Urothelium cell line (cell line): ENCODE measurements at places on chromosomes 2 and 18.

DNA sequence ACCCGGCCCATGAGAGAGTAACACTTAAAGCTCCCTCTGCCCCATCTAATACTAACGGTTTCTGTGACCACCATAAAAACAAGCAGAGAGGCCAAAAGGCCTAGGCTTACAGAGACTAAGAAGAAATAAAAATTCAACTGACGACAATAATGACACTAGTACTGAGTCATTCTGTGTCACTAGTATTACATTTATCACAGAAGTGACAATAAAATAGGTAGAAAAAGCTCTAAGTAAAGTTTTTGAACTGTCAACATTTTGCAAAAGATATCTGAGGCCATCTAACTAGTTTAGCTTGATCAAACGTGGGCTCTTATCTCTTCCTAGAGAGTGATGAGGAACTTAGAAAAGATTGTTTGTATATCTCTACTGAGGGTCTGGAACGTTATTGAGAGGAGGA lies 35.6 kb downstream of the AP1S3 start:
- no peak for DNase-seq

DNA sequence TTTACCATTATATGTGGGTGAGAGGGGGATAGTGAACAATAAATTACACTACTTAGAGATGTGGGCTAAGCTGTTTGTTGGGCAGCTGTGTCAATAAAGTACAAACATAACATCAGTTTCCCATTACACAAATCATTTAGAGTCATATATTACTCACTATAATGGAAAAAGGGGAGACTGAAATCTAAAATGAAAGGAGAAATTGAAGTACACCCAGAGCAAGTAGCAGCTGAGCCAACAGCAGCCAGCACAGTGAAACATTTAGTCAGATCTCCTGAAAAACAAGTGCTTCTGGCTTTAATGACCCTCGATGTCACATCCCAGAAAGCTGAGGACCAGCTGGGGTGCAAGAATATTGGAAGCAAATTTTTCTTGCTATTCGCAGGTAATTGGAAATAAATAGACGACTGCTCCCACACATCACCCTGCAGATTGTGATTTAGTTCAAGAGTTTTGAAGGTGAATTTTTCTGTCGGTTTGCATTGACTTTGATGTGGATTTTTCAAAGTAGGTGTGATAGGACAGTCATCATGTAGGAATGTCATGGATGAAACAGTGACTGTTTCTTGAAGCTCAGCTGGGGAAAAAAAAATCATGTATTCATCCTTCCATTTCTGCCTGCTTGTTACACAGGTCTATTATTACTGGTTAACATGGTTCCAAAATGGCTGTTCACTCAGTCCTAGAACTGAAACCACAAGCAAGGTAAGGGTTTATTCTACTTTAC lies 1607.3 kb upstream of the CELF4 start:
- DNase-seq = peak; percentile 28

DNA sequence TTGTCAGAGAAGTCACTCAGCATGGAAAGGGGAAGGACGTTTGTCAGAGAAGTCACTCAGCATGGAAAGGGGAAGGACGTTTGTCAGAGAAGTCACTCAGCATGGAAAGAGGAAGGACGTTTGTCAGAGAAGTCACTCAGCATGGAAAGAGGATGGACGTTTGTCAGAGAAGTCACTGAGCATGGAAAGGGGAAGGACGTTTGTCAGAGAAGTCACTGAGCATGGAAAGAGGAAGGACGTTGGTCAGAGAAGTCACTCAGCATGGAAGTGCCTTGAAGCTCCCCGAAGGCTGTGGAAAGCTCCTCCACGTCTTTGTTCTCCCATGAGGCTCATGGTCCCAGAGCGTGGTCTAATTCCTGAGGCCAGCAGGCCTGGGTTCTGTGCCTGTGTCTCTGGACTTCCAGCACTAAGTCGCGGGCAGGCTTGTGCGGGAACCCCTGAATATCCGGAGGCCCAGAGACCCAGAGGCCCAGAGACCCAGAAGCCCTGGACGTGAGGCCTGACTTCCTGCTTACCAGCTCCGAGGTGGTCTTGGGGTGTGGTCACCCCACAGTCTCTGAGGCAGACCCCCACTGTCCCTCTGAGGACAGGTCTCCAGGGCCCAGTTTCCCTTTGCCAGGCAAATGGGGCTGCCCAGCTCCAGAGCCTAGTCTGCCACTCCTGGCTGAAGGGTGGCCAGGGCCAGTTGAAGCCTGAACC lies 70.4 kb upstream of the TWIST2 start:
- DNase-seq = no peak

DNA sequence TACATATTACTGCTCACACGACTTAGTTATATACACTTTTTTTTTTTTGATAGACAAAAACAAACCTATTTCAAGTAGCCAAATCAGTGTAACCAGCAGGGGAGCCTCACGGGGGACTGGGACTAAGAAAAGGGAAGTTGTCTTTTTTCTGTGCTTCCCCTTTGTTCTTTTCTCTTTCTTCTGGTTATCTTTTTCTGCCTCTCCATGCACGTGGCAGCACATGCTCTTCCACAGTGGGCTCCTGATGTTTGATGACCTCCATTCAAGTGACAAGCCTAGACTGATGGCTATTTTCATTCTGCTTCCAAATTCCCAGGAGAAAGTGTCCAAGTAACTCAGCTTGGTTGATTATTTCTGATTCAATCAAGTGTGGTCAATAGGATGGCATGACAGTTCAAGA lies 98.2 kb upstream of the STK39 start:
- DNase-seq = no peak

DNA sequence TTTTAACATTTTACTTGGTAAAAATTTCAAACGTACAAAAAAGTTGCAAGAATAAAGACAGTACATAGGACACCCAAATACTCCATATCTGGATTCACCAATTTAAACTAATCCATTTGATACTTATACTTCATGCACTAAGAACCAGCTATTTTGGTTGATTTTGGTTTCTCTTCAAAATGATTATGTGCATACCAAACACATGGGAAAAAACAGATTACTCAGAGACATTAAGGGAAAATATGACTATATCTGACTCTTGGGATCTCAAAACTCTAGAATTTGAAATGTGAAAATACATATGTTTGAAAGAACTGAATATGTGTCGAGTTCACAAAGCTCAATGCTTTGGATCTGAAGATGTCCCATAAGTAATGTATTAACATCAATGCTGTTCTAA lies 15.5 kb upstream of the MALL start:
- DNase-seq = no peak

DNA sequence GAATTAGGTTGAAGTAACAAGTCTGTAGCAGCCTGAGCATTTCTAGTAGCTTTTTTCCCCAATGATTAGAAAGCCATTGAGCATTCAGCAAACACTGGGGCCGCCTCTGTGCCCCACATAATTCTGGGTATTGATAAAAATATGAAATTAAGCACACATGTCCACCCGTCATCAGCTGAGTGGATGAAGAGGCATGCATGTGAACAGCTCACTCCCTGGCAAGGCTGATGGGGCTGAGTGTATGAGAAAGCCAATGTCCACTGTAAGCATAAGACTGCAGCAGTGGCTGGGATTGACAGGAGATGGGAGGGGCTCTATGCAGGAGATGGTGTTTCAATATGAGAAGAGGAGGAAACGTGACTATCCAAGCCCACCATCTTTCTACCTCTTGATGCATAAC lies 124.4 kb upstream of the KLHL29 start:
- DNase-seq = no peak

DNA sequence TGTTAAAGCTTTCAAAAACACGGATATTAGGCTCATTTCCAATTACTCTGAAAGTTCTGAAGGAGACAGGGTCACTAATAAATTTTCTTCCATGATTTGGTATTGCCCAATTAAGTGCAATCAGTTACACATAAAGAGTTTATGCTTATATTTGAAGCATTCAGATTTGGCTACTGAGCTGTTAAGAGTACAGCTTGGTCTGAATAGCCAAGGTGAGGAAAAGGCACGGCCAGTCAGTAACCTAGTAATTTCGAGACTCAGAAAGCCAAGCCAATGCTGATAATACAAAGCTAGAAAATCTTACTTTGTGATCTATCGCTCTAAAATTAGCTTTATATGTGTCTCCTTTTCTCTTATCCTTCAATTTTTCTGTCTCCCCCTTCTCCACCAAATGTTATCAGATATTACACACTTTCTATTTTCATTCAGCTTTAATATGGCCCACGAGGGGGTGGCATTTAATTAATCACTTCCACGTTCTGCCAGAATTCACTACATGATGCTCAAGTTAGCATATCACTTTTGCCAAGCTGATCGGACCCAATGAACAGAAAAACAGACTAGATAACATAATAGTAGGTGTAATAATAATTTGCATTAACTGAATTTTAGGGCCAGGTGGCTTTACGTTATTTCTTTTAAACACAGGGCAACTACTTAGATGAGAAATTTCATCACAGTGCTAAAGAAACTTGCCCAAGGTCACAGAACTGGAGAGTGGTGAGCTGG lies 138.4 kb downstream of the TCF4 start:
- DNase-seq = no peak

DNA sequence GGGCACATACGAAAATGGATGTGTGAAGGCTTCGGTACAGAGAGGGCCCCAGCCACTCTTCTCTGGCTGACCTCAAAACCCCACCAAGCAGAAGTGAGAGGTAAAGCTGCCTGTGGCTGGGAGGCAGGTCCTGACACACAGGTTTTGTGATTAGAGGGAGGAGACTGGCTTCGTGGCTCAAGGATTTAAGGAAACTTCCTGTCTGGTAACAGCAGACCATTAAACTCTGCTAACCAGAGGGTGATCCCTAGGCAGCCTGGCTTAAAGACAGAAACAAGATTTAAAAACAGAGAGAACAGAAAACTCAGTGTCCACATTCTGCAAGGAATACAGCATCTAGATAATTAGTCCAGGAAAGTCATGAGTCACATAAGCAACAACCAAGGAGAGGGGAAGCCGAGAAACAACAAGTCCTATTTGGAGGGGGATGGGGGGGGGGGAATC lies 101.9 kb downstream of the NFATC1 start:
- no peak for DNase-seq

GRCh38 chr2:235820571-235820970 lies 326.7 kb downstream of the AGAP1 start:
- no peak for DNase-seq

GRCh38 chr2:8488001-8488738 lies 193.7 kb upstream of the ID2 start:
- no peak for DNase-seq

GRCh38 chr18:77140439-77141109 lies 8.0 kb upstream of the MBP start:
- no peak for DNase-seq

GRCh38 chr2:52264488-52264887 lies 1232.6 kb upstream of the NRXN1 start:
- DNase-seq = no peak

DNA sequence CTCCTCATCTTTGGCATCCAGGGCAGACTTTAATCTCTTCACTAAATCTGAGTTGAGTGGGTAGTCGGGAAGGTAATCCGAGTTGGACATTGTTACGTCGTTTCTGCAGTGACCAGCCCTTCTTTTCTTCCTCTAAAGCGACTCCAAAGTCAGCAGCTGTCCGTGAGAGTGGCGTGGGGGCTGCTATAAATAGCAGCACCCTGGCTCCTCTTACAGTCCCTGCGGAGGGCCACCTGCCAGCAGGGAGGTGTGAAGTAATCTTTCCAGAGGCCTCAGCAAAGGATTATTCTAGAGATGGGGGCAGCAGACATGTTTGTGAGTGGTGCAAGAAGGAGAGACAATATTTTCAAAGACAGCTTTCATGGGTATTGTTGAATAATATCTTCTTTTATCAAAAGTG lies at the start of gene ASB18:
Gene ASB18 (minus strand): TSS at position 151 of the 400 bp plus-strand sequence. CDS start 61 bp downstream, at position 90.
- DNase-seq = no peak

DNA sequence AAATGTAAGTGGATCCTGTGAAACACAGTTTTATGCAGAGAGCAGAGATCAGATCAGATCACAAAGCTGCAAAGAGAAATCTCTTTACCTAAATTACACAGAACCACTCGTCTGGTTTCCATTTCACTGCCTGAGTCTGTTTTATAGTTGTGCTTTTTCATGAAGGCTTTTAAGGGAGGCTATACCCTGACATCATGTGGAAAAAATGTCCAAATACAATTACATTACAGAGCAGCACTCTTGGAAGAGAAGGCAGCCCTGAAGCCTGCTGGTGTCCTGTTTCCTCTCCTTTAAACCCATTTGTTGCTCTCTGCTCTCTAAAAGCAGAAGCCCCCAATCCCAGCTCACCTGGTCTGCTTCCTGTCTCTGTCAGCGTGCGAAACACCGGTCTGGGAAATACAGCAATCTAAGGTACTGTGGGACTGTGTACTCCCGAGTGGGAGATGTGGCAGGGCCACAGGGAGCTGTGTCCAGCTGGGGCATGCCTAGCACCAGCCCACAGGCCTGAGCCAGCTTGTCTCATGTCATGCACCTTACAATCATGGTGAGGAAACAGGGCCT lies 24.8 kb upstream of the ZFP36L2 start:
- DNase-seq = peak; percentile 44

DNA sequence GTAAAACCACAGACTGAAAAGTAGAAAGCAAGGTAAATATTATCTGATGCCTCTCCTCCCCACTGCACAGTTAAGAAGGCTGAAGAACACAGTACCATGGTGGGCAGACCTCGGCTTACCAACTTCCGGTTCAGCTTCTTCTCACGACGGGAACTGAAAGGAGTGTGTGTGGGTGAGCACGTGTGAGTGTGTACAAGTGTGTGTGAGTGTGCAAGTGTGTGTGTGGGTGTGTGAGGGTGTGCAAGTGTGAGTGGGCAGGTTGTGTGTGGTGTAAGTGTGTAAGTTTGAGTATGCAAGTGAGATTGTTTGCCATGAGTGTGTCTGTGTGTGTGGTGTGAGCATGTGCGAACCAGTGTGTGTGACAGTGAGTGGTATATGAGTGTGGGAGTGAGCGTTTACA lies 103.5 kb downstream of the ADD2 start:
- DNase-seq = no peak

DNA sequence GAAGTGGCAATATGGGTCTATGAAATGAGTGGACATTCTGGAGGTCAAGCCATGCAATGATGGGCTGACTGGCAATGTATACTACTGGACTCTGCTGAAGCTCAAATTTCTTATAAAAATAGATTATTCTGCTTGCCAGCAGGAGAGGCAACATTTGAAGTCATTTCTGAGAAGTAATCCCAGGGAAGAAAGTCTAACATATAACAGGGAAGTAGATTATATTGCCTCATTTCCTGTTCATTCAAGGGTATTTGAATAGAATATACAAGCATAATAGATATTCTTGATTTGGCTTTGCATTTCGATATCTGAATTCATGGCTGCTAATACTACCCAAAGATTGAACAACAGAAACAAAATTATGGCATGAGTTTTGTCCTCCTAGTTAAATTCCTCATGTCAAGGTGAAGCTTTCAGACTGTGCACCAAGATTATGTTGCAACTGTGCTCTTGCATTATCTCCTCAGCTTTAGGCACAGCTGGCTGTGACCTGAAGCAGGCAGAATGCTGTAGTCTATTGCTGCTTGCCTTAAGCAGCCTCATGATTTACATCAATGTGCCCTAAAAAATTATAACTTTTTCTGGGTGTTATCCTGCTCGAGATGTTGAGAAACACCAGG lies 13.3 kb upstream of the TMX3 start:
- no peak for DNase-seq
